ENCODE measurements at places on chromosomes 7 and 10.
A peak's percentile ranks its signal among the peaks of the same experiment; 100 is the strongest.

GRCh38 chr10:91672021-91672608, 39.2 kb upstream of the PPP1R3C start:
- DNase-seq: no peak

- no peak for DNase-seq
Observed at GRCh38 chr7:41475801-41476459, 227.0 kb downstream of the INHBA start.

GRCh38 chr10:67793313-67793712, 44.7 kb downstream of the DNAJC12 start:
- no peak for DNase-seq

- DNase-seq: peak; percentile 76
Observed at GRCh38 chr7:159027789-159028507, 116.7 kb downstream of the VIPR2 start.

DNA sequence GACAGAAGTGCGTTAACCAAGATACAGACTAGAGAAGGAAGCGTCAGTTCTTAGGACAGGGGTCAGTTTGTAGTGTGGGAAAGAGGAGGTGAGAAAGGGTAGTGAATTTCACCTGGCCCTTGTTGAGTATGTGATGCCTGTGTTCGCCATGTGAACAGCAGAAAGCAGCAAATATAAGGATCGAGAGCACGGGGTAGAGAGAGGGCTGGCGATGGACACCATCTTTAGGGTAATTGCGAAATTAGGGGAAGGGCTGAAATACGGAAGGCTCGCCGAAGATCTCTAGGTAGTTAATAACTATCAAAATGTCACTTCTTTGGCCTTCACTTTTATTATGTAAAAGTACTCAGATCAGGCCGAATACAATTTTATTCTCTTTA, 6.2 kb upstream of the MEST start:
- DNase-seq: no peak

DNA sequence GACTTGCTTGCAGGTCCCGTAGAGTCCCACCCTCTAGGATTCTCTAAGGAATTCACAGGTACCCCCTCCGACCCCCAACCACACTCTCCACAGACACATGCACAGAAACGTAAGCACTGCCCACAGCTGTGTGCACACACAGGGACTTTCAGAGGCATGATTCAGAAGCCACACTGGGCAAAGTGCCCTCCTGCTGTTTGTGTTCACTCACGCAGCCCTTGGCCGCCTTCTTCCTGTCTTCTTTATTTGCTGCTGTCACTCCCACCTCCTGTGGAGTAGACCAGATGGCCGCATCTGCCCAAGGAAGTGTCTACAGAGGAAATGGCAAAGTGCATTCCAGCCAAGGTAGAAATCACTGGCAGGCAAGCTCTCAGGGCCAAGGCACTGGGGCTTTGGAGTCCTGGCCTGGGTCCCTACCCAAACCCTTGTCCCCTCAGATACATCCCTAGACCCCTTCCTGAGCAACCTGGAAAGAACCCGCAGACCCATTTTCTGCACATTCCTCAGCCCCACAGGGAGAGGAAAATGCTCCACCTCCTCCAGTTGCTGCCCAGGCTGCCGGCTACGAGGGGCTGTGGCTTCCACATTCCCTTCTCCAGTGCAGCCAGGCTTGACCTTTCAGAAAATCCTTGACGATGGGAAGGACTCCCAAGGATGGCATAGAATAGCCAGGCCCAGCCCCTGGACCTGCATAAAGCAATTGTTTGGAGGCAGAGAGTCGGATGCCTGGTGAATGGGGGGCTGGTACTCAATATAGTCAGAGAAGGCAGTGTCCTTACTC, 21.6 kb upstream of the GIMAP8 start:
- DNase-seq: peak; percentile 62

GRCh38 chr10:126068322-126068721, 172.0 kb downstream of the FANK1 start:
- DNase-seq: no peak

DNA sequence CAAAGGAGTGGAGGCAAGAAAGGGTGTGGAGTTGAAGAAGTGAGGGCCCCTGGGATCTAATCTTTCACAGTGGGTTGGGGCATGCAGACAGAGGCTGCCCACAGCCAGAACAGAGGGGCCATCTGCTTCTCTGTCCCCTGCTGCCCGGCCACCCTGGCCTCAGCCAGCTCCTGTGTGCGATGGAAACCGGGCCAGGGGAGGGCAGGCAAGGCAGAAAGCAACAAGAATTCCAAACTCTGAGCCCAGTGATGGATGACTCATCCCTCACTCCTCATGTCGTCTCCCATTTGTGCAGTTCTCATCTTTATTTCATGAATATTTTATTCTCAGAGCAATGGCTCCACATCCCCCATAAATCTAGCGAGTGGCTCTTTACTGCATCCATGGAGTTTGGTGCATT, 757.1 kb downstream of the GRID1 start:
- DNase-seq: peak; percentile 15

DNA sequence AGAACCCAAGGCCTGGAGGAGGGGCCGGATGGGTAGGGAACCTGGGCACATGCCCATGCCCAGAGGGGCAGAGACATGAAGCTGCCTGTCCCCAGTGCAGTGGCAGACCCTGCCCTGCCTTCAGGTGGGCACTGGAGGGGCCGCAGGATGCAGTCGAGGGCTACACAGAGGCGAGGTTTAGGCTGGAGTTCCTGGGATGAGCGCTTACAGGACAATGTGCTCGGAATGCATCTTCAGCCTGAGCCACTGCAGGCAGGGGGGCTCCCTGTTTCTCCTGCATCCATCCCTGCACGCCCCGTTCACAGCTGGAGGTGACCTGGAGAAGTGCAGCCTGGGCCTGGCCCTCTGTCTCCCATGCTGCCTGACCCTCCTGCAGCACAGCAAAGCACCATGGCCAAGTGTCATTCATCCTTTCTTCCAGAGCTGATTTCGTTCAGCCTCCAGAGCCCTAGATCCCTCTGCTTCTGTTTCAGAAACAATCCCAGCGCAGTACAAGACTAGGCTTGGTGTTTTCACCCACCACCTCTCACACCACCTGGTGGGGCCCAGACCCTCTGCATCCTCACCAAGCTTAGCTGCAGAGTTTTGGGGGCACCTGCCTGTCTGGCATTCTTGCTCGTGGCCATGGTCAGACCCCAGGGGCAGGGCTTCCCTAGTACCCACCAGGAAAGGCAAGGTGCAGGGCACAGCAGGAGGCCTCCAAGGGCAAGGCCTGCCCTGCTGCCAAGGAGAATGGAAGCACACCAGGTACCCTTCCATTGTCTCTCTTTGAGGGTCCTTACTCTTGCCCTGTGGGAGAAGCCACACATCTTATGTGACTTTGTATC, 311.9 kb downstream of the TCERG1L start:
- no peak for DNase-seq

DNA sequence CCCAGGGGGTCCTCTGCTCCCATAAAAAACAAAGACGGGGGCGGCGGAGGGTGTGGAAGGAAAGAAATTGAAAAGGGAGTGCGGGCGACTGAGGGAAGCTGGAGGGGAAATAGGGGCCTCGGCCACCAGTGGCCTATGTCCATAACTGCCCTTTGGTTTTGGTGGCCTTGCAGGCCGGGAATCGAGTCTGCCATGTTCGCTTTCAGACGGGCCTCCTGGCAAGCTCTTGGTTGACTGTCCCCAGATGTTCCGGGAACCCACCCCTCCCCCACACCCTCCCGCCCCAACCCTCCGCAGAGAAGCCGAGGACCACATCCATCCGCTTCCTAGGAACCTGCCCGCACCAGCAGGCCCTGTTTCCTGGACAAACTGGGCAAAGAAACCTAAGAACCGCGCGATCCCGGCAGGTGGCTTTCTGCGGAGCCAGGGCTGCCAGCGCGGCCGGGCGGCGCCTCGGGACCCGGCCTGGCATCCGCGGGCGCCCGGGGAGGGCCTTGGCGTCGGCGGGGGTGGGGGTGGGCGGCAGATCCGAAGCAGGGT, 20.0 kb upstream of the GATA3 start:
- DNase-seq: no peak

DNA sequence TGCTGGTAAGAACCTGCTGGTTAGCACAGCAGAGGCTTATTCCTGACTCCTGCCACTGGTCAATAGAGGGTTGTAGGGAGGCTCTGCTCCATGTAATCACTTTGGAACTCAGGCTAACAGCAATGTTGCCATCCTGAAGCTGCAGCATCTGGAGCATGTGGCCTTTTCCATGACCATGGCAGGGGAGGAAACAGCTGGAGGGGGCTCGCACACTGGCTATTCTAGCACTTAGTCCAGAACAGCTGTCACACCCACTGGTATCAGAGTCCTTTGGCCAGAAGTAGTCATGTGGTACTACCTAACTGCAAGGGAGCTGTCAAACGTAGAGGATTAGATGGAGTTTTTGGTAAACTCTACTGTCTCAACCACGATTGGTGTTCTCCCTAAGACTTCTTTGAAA, 450.0 kb downstream of the RPS24 start:
- no peak for DNase-seq

DNA sequence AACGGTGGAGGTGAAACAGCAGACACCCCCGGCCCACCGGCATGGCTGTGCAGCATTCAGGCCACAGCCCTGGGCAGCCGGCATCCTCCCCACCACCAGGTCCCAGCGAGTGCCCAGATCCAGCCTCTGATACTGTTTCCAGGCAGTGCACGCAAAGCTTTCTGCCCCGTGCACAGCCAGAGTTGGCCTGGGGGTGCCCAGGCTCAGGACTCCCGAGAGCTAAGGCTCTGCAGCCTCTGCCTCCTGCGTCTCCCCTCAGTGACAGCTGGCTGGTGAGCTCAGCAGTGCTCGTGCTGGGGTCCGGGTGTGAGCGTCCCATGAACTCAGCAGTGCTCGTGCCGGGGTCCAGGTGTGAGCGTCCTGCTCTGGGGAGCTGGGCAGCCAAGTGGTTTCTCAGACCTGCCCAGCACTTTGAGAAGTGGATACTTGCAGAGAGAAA, 65.4 kb downstream of the CFAP46 start:
- peak; percentile 50 for DNase-seq
